ENCODE measurements at places on chromosomes 11 and 22. TPM values are rescaled to one million over a fixed set of nuclear protein-coding genes. Genes with fewer than 3 reads are reported as not detected.
A peak's percentile ranks its signal among the peaks of the same experiment; 100 is the strongest.

DNA sequence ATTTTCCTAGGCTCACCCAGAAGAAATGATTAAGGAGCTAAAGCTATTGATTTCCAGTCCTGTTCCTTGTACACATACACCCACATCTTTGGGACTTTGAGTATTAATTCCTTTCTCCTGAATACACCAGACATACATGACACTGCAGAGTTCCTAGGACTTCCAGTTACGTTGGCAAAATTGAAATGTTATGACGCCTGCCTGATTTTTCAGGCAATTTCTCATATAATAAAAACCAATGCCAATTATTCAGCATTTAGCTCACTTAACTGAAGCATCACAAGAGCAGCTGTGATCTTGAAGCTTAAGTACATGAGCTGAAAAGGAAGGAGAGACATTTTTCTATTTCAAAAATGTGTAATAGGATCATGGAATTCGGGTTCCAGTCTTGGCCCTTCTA is 4.5 kb downstream of the CLMP start:
- DNase-seq: no peak

GRCh38 chr11:120065876-120066275 is 72.0 kb downstream of the TRIM29 start:
- DNase-seq: no peak

DNA sequence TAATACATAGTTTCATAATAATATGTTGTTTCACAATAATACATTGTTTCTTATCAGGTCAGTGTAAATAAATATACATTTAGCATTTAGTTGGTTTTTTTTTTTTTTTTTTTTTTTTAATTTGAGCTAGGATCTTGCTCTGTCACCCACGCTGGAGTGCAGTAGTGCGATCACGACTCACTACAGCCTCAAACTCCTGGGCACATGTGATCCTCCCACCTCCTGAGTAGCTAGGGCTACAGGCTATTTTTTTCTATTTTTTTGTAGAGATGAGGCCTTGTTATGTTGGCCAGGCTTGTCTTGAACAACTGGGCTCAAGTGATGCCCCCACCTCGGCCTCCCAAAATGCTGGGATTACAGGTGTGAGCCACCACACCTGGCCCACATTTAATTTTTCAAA is 43.5 kb downstream of the MIAT start:
- DNase-seq: no peak

DNA sequence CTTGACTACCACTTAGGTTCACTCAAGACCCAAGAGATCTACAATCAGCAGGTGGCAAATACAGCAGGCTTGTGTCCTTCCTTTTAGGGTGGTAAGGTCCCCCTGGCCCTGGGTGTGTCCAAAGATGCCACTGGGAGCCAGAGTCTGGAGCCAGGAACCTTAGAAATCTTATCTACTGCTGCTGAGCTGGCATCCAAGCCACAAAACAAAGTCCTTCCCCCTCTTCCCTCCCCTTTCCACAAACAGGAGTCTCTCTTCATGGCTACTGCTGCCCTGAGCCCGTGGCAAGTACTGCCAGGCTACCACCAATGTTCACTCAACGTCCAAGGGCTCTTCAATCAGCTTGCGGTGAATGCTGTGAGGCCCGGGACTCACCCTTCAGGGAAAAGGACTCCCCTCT is 21.4 kb upstream of the AQP11 start:
- DNase-seq: no peak

DNA sequence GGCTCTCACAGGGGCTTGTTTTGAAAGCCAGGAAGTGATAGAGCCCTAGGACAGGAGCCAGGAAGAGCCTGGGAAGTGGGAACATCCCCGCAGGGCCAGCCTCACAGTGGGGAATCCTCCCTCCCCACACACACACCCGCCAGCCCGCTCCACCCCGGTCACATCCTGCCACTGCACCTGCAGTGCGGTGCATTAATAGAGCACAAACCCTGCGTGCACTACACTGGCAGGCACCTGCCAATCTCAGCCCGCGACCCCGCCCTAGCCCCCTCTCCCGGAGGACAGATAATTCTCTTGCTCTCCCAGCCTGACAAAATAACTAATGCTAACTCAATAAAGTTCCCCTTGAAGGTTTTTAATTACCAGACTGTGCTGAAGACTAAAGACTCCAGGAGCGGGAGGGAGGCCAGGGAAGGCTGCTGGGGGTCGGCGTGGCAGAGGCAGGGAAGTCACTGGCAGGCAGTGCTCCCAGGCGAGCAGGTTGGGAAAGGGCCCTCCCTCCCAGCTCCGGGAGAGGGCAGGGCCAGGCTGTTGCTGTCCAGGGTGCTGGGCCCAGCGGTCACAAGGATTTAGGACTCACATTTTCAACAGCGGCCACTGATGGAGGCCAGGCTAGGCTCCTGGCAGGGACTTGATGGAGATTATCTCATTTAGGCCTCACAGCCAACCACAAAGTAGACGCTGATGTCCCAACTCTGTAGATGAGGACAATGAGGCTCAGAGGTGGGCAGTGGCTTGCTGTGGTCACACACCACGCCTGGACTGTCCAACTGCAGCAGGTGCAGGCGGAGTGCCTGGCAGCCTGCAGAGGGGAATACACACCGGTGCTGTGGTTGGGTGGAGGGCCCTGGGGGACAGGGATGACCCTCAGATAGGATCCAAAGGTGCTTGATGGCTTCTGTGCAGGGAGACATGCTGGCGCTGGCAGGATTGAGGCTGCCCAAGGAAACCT is 23.9 kb upstream of the TCF20 start:
- peak; percentile 47 for DNase-seq

MFRP gene
- not detected for total RNA-seq

- no peak for DNase-seq
Observed at GRCh38 chr22:25844601-25845000, 102.6 kb downstream of the MYO18B start.

GRCh38 chr11:2621894-2622293 is 77.9 kb downstream of the KCNQ1OT1 start:
- DNase-seq: no peak

- DNase-seq: no peak
Observed at GRCh38 chr22:49586244-49586748, 241.4 kb downstream of the BRD1 start.

Measured in fibroblast of lung (primary cell).